ENCODE measurements at places on chromosomes 6 and 20.

DNA sequence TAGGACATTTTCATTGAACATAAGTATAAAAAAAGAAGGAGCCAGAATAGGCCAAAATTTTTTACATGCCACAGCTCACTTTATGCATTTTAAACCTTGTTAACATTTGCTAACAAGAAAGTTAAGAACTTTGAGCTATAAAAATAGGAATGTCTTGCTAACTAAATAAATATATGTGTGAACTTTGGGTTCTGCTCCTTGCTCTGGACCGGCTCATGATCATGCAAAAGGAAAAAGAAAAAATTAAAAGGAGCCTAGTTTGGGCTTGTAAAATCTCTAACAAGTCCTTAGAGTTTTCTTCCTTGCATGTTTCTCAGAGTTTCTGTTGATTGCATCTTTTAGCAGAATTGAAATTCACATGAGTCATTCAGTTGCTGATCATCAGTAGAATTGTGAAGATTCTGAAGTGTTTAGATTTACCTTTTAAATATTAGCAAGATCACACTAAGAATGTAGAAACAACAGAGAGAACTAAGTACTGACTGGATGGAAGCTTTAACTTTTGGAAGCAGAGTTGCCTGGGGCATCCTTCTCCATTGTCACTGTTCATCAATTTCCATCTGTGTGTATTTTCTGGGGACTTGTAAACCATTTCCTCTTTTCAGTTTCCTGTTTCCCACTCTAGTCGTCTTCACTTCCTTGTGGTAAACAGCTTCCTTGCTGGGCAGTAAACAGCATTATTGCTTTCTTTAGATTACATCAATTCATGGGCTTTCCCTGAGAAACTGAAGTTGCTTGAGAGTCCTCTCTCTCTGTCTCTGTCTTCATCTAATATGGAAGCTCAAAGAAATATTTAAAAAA, 458.4 kb upstream of the BTBD3 start:
- DNase-seq = no peak

DNA sequence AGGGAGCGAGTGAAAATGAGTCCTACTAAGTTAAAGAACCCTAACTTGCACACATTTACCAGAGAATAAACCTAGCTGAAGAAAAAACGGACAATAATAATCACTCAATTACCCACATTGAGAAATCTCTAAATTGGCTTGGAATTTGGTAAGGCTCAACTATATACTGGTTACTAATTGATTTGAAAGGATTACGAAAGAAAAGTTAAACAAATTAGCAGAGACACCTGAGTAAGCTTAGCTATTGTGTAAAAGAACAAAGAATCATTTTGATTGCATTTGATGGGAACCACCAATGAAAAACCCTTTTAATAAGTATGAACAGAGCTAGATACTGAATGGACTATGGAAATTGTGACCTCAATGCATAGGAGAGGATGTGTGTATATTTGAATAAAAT, 118.6 kb upstream of the ADGRF1 start:
- DNase-seq = no peak

- no peak for DNase-seq
These were observed 5.9 kb downstream of the CDKN1A start for GRCh38 chr6:36684447-36684812.

DNA sequence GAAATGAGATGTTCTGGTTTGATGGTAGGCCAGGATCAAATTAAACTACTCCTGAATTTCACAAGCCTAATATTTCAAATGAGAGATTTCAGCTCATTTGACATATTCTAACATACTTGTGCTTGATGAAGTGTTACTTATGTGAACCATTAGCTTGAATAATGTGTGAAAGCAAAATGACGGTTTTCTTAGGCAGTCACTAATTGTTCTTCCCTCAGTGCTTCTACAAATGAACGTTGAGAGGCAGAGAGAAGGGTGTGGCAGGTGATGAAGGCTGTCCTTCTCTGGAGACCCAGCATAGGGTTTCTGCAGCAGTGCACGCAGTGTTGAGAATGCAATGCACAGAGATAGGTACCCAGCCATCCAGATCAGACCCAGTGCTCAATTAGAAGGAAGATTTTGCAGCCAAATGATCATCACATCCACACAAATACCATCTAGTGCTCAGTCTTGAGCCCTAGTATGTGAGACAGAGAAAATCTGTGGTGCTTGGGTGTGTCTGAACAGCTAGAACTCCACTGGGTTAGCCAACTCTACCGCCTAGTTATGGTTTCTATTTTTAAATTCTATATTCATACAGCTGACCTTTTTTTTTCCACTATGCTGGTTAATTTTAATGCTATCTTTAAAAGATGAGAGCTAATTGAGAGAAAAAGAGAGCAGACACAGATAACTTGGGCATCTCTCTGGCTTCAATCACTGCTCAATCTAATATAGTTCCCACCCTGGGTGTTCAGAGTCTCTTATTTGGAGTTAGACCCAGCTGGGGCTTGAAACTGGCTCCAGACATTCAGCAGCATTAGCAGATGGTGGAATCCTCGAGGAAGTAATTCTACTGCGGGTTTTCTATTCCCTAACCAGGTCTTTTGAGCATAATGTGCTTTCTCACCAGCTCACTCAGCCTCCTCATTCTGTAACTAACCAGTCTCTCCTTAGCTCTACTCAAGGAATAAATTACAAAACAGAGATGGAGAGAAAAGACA, 4.4 kb upstream of the MYLIP start:
- no peak for DNase-seq

- no peak for DNase-seq
These were observed 51.5 kb downstream of the HBS1L start for GRCh38 chr6:135002974-135003703.

DNA sequence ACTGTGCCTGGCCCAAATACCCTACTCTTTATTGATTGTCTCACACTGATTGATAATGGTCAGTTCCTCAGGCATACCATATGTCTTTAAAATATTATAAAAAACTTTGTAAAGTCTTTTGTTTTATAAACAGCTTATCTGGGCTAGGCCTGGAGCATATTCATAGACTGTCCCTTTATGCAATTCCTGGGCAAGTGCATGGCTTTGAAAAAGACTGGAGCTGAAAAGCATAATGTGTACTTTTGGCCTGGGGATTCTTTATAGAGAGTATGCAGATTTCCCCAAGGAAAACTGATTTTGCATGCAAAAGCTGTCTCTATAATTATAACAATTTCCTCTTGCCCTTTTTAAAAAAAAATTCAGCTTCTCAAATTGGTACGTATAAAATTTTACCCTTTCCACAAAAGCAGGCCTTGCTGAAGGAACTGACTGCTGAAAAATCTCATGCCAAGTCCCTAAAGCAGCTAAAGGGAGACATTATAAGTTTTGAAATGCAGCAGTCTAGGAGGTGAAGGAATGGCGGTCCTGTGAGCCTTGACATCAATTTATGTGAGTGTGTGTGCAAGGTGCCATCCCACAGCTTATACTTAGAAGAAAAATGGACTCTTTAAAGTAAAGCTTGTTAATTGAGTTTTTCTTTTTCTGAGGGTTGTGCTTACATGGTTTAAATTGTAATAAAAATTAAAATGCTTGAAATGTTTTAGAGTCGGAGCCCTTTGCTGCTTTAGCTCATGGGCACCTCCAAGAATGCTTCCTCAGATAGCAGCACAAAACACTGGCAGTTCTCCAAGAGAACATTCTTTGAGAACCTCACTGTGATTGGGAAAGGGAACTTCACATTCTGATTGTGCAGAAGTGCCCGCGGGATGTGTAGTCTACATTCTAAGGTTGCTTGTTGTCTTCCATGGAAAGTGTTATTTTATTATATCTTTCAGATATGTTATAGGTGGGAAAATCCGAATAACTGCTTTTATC, 43.9 kb downstream of the PLCB4 start:
- DNase-seq = no peak

- no peak for DNase-seq
These were observed 582.4 kb downstream of the PHF3 start for GRCh38 chr6:64217721-64218620.

GRCh38 chr6:80725156-80725930, 618.9 kb downstream of the BCKDHB start:
- no peak for DNase-seq

- no peak for DNase-seq
These were observed 39.9 kb downstream of the BMP6 start for GRCh38 chr6:7765575-7766325.

All from effector memory CD8-positive, alpha-beta T cell (primary cell).